ENCODE measurements at places on chromosomes 2 and 18.

DNA sequence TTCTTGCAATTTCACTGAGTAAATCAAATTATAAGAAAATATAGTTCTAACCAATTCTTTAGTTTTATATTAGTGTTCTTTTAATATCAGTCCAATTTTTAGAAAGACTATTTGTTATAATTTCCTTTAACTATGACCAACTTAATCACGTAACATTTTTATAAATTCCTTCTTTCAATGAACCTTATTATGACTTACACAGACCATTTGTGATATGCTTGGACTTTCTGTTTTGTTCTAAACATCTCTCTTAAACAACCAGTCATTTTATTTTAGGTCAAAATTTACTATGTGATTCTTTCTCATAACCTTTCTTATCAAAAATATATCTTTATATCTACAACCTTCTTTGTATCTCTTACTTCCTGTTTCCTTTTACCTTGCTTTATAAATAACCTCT lies 39.5 kb upstream of the DYNAP start:
- DNase-seq, result no peak

DNA sequence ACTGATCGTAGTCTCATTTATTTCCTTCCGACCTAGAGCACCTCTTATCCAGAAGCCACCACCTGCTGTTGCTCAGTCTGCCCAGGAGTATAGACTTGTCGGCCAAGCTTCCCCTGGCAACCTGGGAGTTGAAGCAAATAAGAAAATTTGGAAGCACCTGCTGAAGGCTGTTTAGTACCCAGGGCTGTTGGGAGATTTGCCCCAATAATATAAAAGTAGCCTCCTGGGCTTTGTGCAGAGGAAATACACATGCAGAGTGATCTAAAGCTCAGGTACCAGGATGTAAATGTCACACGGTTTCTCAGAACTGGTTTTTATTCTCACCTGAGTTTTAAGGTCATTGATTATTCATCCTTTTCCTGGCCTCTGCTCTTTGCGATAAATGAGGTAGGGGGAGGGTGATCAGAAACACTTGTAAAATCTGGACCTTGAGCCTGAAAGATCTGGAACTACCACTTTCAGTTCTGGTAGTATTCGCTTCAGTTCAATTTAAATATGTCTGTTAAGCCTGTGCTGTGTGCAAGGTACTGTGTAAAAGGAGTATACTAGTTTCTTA lies 789 bp upstream of the COX7A2L start:
- DNase-seq, result no peak

DNA sequence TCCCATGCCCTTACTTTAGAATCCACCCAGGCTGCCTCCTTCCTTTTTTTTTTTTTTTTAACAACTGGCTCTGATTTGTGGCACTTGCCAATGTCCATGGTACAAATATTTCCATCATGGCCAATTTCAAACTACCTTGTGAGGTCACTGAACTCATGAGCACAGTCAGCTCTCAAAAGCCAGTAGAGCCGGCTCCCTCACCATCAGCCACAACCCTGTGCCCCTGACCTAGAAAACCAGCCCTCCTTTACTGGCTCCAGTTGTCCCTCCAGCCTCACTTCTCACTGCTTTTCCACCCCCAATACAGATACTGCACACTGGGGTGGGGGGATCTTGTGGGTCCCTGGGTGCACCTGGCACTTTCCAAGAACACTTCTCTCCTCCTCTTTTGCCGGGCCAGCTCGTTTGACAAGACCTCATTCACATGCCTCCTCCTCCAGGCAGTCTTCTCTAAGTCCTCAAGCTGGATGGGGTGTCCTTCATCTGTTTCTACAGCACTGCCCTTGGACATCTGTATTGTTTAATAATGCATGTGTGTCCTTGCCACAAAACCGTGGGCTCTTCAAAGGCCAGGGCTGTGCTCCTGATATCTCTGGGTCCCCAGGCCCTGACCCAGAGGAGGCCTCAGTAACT lies 35.5 kb downstream of the SDC1 start:
- DNase-seq, result no peak

DNA sequence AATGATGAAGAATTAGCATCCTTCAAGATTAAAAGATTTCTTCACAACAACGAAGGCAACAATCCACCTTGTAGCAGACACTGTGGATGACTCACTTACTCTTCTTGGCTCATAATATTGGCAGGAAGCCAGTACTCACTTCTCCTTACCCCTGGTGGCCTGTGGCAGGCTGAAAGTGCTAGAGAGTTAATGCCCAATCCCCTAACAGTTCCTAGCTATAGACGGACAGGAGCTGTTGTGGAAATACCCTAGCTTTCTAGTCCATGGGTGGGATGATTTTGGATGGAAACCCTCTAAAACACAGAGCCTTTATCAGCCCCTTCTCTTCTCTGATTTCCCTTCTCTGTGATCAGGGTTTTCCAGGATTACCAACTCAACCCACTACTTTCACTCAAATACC lies 128.6 kb upstream of the NYAP2 start:
- DNase-seq, result no peak

DNA sequence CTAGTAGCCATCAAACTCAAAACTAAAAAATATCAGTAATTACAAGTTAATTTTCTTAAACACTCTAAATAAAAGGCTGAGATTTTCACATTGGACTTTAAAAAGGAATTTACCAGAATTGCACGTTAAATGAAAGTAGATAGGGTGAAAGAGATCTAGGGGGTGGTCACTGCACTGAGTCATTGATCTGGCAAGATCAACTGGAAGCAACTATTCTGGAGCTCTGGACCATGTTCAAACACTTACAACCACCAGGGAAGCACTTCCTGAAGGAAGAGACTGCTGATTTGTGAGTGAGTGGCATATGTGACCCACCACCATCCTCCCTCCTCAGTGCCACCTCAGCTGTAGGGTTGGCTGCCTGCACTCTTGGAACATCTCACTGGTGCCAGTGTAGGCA lies 111.8 kb downstream of the UGGT1 start:
- no peak for DNase-seq

DNA sequence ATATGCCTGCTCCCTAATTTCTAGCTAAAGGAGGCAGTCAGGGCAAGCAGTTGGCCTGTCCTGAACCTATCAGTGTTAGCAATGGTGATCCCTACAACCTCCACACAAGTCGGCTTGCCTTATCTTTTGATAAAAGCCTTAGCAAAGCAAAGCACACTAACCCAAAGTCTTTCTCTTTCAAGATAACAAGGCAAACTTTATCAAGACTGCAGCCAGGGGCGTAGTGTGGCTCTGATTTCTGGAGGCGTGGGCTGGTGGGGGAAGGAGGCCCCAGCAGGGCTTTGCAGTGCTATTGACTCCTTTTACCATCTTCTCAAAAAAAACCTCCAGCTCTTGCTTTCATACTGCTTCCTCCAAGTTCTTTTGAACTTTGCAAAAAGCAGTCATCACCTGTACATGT lies 40.2 kb upstream of the LAMA1 start:
- DNase-seq, result no peak

DNA sequence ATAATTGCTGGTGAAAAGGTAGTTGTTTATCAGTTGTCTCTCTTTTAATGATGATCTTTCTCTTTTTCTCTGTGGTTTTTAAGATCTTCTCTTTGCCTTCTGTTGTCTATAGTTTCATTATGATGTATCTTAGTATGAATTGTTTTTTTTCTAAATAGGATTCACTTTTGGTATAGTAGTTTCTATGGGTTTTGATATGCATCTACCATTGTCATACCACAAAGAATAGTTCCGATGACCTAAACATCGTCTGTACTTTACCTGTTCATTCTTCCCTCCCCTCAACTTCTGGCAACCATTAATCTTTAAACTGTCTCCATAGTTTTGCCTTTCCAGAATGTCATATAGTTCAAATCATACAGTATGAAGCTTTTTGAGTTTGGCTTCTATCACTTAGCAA lies 19.6 kb downstream of the RDH14 start:
- no peak for DNase-seq

GRCh38 chr2:155368934-155369333 lies 670.4 kb downstream of the KCNJ3 start:
- no peak for DNase-seq

DNA sequence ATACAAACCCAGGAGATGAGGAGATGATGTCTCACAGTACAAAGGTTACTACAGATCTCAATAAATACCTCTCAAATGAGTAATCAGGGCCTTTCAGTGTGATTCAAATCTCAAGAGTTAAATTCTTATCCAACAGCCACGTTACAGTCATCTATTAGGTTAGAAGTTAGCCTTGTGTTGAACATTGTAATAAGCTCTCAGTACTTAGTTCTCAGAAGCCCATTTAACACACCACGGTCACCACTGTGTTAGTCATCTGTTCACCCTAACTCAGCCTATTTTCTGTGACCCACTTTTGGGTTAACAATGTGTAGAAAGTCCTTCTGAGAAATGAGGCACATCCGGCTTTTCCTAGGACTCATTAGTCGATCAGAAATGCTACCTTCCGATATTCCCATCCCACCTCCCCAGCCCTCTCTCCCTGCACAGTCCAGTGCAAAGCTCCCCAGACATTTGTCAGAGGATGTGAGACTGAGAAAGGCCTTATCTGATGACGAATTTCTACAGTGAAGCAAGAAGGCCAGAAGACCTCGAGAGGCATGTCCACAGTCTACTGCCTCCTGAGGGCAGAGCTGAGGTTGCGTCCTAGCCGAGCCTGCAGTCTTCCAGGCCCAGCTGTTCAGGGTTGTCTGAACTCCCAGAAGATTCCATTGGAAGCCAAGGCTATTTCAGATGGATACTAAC lies 92.6 kb downstream of the ACTR2 start:
- DNase-seq, result no peak

GRCh38 chr2:241812730-241813643 lies 4.0 kb downstream of the NEU4 start:
- DNase-seq, result peak; percentile 28

DNA sequence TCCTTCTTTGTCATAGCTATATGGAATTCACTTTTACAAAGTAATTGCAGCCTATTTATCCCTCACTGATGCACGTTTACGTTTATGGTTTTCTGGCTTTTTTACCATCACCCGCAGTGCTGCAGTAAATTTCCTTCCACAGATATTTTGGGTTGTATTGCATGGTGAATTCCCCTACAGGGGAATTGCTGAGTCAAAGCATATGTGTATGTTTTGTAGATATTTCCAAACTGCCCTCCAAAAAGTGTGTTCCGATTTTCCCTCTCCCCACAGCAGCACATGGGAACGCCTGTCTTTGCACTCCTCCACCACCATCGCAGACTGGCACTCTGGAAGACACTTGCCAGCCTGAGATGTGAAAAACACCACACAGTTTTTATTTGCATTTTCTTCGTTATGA lies 80.6 kb upstream of the UXS1 start:
- no peak for DNase-seq

DNA sequence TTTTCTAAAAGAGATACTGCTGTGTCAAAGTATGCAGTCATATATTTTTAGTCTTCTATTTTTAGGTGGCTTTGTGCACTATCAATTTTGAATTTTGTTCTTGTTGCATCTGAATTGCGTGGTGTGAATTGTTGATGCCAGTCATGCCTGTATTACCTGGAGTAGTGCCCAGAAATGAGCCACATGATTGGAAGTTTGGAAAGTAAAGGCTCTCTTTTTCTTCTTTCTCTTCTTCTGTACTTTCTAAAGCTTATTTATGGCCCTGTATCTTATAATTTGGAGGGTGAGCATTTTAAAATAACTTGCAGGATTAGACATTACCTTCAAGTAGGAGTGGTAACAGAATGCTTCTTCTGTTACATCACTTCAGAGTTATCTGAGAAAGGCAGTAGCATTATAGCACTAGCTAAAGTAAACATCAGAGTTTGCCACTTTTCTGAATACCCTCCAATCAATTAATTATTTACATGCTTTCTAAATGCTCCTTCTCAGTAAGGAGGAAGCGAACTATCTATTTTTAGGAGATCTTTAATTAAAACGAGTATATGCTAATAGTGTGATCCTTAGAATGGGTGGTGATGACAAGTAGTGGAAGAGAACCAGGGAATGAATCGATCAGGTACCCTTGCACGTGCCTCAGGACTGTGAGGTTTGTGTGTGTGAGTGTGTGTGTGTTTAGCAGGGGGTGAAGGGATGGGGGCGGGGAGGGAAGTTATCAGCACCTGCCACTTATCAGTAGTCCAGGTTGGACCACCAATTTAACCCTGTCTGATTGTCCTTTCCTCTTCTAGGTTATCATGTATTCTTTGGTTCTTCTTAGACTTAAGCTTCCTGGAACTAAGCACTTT lies 112.5 kb downstream of the MAP3K20 start:
- no peak for DNase-seq

DNA sequence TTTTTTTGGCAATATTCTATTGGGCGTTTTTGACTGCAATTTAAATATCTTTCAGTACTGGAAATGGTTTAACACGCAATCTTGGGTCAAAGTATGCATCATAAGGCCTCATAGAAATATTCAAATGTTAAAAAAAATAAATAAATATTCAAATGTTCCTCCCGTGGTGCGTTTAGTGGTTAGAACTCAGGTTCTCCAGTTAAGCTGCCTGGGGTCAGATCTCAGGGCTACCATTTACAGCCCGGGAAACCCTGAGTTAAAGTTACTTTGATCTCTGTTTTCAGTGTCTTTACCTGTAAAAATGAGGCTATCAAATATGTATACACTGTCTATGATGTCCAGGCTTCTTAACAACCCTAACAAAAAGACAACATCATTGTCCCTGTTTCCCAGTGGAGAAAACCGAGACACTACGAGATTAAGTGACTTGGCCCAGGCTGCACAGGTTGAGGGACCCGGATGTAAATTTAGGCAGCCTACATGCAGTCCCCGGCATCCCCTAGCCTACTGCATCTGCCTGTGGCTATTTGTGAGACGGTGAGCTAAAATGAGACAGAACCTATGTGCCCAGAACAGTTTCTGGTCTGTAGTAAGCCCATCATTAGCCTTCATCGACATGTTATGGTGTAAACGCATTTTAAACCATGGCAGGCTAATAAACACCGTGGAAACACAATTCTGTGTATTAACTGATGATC lies 1.7 kb downstream of the FHL2 start:
- DNase-seq, result no peak

GRCh38 chr2:210519594-210519993 lies 36.8 kb upstream of the CPS1 start:
- no peak for DNase-seq

DNA sequence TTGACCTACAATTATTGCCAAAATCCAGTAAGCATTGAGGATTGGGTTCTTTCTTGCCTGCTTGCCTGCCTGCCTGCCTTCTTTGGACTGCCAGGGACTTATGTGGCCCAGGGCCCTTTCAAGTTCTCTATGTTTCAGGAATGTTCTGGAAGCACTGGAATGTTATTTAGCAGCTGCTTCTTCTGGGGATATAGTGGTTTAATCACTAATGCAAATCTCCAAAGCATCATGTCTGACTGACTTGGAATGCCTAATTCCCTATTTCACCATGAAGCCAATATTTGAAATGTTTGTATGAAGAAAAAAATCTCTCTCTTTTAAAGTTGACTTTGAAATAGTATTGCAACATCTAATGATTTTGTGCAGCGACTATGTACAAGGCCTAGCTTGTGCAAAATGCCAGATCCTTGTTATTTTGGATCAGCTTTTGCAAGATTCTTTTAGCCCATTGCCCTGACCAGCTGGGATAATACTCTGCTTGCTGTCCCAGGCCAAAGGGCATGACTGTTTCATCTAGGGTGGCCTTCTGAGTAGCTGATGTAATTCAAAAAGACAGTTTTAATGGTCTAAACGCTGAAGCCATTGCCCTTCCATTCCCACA lies 204.6 kb downstream of the RND3 start:
- DNase-seq, result no peak

- peak; percentile 30 for DNase-seq
These were observed 70.9 kb upstream of the HS6ST1 start for GRCh38 chr2:128389388-128390086.

- no peak for DNase-seq
These were observed 37.0 kb upstream of the CRIM1 start for GRCh38 chr2:36318547-36318946.

GRCh38 chr2:71453404-71454220 lies at the start of gene DYSF:
DYSF (plus strand) TSS chr2:71453561.
- peak; percentile 85 for DNase-seq

GRCh38 chr2:103805746-103806145 lies 1043.9 kb downstream of the TMEM182 start:
- DNase-seq, result no peak

Measured in H9 (cell line).